ENCODE measurements at places on chromosomes 1 and 21. TPM values are rescaled to one million over a fixed set of nuclear protein-coding genes. Genes with fewer than 3 reads are reported as not detected.

- peaks cover 9% of the 10 kb centered on the region for H3K4me1 ChIP-seq
- H3K36me3 ChIP-seq: no peaks in the 10 kb centered on the region
- H3K27ac ChIP-seq: no peak overlapping the region
- H3K27me3 ChIP-seq: peaks cover 54% of the 10 kb centered on the region
These were observed 13.3 kb upstream of the SAMD11 start for GRCh38 chr1:910311-910880.

GRCh38 chr1:118101515-118101844, 83.5 kb downstream of the SPAG17 start:
- H3K36me3 ChIP-seq: no peaks in the 10 kb centered on the region
- no peaks in the 10 kb centered on the region for H3K27me3 ChIP-seq
- no peak overlapping the region for H3K27ac ChIP-seq
- no peak for DNase-seq

DNA sequence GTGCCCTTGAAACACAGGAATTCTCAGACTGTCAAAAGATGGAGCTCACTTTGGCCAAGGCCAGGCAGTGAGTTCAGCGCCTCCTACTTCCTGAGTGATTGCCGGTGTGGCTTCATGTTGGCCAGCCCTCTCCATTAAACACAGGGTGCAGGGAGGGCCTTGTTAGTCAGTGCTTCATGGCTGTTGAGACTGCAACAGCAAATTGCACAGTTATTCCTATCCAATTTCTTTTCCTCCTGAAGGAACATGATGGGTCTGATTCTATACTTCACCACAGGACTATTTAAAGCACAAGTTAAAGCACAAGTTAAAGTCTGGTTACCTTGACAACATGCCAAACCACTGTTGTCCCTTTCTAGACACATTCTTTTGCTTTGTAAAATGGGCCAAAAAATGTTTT, 156.6 kb downstream of the SIPA1L2 start:
- H3K27me3 ChIP-seq: no peaks in the 10 kb centered on the region
- H3K36me3 ChIP-seq: no peaks in the 10 kb centered on the region
- no peak overlapping the region for H3K27ac ChIP-seq
- no peak for DNase-seq
- no peaks in the 10 kb centered on the region for H3K4me1 ChIP-seq

PCP4L1 gene
- total RNA-seq: 0.44 TPM

ERRFI1 gene
- 8.9 TPM for total RNA-seq

ZNF697 gene
- total RNA-seq: 10.1 TPM

FUCA1 gene
- total RNA-seq: 12.8 TPM
